Stimulated activated CD4-positive, alpha-beta T cell treated with anti-CD3 and anti-CD28 coated beads, Interleukin-12 subunit alpha, Interleukin-12 subunit beta, amount 100 ng/mL, for 24 hours (primary cell): ENCODE measurements at places on chromosomes 2 and 18.

DNA sequence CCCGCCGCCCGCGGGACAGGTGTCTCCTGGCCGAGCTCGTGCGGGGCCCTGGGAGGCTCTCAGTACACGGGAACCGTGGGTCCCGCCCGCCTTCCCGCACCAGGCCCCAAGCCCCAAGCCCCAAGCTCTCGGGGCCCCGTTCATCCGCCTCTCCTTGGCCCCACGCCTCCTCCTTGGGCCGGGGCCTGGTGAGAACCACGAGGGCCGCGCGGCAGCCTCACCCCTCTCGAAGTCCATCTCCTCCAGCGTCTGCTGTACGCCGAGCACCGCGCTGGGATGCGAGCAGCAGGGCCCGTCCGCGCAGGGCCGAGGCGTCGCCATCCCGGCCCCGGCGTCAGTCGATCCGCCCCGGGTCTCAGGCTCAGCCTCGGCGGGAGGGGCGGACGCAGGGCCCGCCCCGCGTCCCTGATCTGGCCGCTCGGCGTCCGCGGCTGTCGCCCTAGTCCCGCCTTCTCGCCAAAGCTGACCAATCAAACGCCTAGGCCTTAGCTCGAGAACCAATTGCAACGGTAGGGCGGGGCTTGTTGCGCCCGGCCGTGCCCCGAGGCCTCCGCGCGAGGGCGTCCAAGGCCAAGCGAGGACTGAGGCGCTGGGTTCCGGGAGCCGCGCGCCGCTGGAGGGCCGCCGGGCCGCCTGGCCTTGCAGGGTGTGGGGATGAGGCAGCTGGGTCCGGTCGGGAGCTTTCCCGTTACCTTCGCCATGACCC, at the start of gene ANKRD39:
TSS of gene ANKRD39 (minus strand) at position 350 of the 706 bp plus-strand sequence. CDS start at position 321, 29 bp downstream.
- DNase-seq: peak; percentile 97

GRCh38 chr2:64988420-64989125, 626 bp upstream of the SLC1A4 start:
- DNase-seq: peak; percentile 8

DNA sequence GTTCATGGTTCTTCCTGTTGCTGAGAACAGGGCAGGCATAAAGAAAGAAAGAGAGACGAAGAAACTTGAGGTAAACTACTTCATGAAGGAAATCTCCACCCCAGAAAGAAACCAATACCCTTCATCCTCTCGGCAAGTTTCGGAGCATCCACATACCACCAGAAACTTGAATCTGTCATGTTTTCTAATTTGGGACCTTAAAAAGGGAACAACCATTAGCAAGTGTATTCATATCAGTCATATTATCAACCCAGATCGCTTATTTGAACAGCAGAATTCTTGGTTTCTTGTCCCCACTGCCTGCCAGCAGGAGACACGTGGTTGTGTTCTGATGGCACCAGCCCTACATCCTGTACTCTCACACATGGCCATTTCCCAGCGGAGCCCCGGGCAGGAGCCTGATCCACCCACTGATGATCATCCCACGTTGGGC, 53.2 kb upstream of the FZD7 start:
- DNase-seq: no peak

DNA sequence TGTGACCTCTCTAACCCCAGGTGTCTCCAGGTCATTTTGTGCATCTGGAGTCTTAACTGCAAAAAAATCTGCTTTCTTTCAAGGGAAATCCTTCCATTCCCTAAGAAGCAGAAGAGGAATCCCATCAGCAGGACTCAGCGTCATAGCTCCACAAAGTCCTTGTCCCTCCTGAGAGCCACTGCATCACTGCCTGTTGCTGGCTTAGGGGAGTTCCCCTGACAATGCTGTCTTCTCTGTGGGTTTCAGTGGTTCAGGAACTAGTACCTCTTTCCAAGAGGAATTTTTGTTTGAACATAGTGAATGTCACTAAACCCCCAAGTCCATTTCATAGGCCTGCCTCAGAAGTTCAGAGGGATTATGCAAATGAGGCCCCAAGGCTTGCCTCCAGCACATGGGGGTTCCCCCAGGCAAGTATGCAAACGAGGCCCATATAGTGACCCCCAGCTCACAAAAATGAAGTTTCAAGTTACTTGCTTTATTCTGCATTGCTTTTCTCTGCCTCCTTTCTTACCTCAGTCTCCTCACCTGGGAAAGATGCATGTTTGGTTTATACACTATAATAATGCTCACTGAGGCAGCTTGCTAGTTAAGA, 513.9 kb upstream of the MEX3C start:
- DNase-seq: no peak

DNA sequence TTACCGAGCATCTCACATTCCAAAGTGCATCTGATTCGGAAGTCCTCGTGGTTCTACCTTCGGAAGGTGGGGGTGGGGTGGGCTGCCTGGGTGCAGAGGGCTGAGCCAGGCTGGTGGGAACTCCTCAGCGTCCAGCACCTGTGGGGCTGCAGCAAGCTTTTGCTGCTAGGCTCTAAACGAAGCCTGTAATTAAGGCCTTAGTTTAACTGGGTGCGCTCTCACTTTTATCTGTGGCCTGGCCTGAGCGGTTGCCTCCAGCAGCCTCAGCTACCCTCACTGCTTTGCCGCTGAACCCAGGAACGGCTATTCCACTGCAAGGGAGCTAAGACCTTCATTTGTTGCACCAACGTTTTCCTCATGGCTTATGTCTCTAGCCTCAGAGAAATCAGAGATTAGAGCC, 48.4 kb downstream of the TMEM17 start:
- DNase-seq: no peak

GRCh38 chr2:181371195-181371594, 86.0 kb upstream of the ITGA4 start:
- DNase-seq: no peak

DNA sequence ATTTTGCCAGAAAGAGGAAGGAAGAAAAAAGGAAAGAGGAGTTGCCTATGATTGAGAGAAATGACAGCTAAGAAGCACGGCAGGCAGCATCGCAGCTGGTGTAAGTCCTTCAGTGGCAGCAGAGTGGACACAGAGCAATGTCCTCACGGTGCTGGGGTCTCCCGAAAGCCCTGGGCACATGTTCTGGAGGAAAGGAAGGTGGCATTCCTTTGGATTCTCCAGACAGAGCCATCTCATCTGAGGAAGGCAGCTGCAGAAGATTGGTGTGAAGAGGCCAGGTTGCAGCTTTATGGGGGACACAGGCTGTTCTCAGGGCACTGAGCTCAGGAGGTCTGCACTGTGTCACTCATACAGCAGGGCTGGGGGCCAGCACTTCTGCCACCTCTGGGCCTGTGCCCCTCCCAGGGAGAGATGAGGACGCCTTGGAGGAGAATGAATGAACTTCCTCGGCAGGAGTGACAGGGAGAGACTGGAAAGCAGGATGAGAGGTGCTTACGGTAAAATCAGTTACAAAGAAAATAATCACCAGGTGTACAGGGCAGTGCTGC, 252.0 kb upstream of the MYT1L start:
- no peak for DNase-seq
